GM04504 (cell line): ENCODE measurements at places on chromosomes 3 and 15.
A peak's percentile ranks its signal among the peaks of the same experiment; 100 is the strongest.

DNA sequence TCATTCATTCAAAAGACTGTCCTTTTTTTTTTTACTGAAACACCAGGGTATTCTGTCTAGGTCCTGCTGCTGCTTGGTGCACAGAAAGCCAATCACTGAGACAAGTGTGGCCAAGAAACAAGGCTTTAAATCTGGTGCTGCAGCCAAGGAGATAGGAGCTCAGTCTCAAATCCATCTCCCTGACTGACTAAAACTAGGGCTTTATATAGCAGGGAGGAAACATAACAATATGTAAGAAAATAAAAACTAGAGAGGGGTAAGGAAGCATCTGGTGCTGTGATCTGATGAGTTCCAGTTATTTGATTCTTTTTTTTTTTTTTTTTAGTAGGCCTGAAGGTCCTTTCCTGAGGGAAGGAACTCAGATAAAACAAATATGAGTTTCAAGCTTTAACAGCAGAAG, 139.8 kb downstream of the ATG7 start:
- no peak for DNase-seq

DNA sequence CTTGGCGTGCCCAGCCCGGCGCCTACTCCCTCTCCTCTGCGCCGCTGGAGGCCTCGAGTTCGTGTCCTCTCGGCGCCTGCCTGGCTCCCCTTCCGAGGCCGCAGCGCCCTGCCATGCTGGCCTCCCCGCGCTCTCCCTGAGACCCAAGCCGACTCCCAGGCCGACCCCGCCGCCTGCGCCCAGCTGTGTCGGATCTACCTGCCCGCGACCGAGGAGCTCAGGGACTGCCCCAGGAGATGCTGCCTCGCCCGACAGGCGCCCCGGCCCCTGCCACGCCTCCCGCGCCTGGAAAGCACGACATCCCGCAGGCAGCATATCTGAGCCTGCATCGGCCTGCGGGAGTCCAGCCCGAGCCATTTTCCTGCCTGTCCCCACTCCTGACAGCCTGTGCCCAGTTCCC, 16.1 kb downstream of the PAQR9 start:
- DNase-seq = no peak

DNA sequence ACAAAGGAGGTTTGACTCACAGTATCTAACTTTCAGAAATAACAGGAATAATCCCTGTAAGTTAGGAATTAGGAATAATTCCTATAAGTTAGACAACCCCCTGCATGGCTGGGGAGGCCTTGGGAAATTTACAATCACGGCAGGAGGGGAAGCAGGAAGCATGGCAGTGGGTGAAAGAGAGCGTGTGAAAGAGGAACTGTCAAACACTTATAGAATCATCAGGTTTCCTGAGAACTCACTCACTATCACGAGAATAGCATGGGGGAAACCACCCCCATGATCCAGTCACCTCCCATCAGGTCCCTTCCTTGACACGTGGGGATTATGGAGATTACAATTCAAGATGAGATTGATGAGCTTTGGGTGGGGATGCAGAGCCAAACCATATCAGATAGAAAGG, 385.5 kb downstream of the IL20RB start:
- no peak for DNase-seq

GRCh38 chr3:100984308-100984707, 8.9 kb downstream of the ABI3BP start:
- DNase-seq = no peak

DNA sequence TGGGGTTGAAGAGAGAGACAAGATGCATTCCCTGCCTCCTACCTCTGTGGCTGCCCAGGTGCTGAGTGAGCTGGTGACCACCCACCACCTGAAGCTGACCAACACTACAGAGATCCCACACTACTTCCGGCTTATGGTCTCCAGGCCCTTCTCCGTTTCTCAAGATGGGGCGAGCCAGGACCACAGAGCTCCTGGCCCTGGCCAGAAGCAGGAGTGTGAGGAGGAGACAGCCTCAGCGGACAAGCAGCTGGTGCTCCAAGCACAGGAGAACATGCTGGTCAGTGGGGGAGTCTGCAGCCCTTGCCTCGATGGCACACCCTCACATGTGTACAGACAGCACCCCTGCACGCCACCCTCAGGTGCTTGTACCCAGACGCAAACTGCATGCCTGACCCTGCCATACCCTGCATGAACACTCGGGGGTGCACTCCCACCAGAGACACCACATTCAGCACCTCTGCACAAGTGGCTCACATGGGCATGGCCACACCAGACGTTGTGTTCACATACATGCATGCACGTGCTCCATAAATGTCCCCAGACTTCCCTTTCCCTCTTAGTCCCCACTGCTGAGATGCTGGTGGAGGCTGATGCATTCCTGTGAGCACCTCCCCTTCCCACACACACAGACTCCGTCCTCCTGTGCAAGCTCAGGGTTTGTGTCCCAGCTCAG, 19.0 kb downstream of the ACAA1 start:
- DNase-seq = no peak

GRCh38 chr3:63202529-63202928, 75.6 kb upstream of the SYNPR start:
- DNase-seq = no peak

- no peak for DNase-seq
These were observed 14.7 kb downstream of the SEMA3F start for GRCh38 chr3:50169858-50170257.

- no peak for DNase-seq
These were observed 99.0 kb downstream of the ZPLD1 start for GRCh38 chr3:102533784-102534183.

- DNase-seq = no peak
These were observed 85.1 kb upstream of the SAMMSON start for GRCh38 chr3:69914395-69914794.

DNA sequence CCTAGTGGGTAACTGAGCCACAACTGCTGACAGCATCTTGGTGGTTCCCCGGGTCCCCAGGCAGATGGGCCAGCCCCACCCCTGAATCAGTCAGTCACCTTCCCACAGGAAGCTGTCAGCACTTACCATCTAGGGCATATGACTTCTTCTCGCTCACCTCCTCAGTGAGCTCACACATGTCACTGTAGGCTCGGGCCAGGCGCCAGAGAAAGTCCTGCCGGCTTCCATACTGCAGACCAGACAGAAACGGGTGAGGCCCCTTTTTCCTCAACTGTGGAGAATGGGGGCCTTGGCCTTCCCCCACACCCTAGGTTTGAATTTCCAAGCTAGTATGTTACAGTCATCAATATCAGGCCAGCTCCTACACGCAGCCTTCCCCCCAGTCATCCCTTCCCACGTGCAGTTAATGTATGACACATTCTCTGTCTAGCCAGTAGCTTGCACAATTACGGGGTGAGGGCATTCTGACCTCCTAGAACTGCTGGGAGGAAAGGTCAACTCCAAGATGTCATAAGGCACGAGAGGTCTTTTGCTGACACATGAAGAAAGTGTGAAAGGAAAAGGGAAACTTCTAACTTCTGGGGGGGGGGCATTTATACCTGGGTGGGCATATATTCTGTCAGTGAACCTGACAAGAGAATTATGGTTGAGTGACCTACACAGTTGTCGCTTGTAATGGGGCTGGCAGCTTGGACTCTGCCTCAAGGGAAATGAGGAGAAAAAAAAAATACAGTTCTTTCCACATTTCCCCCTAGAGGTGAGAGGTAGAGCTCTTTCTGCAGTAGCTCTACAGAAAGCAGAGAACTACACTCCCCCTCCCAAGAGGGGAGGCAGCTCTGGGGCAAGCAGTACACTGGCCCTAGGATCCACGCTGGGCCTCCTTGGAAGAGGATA, 10.9 kb downstream of the RMDN3 start:
- DNase-seq = peak; percentile 60

DNA sequence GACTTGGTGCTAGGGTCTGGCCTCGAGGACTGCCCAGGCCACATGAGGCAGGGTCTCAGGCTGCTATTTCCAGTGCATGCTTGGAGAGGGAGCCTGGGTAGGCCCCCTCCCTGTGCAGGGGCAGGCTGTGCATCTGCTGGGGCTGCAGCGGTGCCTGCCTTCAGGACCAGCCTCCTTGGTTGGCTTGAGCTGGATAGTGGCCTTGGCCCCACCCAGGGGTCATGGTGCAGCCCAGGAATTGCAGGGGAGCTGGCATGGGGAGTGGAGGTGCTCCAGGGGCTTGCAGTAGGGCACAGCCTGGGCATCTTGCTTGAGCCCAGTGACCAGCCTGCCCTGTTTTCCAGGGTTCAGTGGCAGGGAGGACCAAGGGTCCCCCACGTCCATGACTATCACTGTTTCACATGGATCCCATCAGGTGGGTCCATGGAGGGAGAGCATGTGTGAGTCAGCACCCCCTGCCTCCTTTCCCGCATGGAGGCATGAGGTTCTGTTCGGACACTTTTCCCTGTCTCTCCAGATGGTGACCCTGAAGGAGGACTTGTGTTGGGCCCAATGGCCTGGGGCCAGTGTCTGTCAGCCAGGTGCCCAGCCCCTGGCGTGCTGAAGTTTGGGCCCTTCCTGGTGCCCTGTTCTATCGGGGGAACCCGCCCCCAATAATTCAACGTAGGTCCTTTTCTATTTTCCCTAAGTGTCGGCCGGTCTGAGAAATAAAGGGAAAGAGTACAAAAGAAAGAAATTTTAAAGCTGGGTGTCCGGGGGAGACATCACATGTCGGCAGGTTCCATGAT, 218.6 kb downstream of the SNRPN start:
- DNase-seq = no peak

DNA sequence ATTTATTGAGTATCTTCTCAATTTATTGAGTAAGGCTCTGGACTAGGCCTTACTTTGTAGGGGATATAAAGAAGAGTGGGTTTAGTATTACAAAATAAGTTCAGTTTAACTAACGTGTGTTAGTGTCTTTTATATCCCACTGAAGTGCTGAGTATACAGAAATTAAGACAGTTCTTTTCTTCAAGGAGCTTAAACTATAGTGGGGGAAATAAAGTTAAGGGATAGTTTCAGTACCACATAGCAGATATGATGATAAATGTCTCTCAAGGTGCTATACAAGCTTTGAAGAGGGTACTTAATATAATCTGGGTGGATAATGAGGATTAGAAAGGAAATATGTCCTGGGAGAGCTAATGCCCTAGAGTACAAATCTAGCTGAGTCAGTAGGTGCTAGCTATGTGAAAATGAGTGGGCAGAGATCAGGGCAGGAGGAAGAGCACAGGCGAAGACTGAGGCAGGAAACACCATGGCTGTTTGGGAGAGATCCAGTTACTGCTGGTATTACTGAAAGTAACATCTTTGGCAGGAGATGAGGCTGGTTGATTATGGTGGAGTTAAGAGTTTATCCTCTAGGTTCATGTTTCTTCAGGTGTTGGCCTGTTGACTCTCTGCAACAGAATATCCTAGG, 46.0 kb downstream of the TEX9 start:
- no peak for DNase-seq

DNA sequence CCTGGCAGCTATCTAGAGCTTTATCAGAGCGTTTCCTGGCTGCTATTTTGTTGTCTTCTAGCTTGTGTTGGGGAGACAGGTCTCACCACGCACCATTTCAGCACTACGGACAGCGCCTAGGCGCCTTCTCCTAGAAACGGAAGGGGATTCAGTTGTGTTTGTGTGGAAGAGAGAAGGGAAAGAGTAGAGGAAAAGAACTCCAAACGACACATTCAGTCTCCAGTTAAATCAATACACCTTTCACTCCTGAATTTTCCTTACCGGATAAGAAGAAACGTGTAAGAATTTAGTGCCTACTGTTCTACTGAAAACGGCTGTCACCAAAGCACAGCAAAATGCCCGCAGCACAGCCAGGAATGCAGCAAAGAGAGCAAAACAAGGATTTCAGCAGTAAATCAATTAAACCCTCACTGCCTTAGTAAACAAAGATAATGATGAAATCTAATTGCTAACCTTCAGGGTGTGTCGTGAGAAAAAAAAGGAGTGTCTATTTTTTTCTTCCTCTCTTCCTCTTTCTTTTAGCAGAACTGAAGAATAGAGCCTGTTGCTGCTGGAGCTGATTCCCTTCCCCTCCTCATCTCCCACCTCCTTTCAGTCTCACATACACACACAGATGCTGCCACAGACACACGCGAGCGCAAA, 412 bp upstream of the CTXN2 start:
- DNase-seq = peak; percentile 41

GRCh38 chr15:78872972-78873792, 492 bp downstream of the MORF4L1 start:
- peak; percentile 79 for DNase-seq

DNA sequence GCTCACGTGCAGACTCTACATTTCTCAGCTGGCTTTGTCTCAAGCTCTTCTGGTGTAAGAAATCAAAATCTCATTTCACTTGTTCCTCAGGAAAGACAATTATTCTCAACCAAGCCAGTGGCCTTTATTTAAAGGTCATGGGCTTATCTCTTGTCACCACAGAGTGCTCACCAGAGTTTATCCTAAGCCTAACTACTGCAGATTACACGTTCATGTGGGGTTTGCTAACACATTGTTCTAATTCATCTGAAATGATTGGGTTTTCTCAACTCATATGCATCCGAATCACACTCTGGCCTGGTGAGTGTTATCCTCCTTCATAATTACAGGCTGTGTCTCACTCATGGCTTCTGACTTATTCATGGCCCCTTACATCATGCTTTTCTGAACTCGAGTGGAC, 83.3 kb upstream of the TSC22D2 start:
- no peak for DNase-seq

DNA sequence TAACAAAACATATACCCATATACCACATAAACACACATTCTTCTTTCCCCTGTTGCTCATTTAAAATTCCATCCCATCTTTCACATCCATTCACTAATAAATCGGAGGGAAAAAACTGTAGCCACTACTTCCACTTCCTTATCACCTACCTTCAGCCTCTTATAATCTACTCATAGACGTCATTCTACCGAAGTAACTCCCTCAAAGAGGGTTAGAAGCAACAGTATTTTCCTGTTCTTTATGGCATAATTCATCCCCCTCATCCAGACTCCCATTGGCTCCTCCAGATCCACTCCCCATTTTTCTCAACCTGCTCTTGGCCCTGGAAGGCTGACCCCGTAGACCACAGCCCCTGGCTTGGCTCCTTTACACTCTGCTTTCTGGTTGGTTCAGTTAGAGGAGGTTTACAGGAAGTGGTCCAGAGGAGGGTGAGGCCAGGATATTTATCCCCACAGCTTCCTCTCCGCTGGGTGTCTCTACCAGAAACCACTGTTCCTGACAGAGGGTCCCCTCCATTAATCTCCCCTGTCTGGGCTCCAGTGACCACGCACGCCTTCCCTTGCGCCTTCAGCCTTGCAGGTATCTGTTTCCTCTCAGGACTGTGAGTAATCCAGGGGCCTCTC, 46.3 kb downstream of the FMN1 start:
- DNase-seq = no peak

GRCh38 chr3:197734667-197735318, 1.9 kb downstream of the RUBCN start:
- no peak for DNase-seq

DNA sequence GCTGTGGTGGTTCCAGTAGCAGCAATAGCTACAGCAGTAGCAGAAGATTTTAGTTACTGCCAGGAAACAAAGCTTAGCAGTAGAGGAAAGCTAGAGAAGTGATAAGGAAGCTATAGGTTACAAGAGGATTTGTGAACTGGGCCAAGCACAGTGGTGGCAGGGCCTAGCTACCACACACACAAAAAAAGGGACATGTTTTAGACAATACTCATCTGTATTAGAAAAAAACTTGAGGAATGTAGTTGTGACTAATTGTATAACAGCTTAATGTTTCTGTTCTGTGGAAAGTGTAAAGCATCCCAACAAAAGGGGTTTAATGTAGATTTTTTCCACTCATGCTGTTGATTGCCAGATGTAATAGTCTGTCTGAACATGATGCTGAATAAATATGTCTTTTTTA, 29.9 kb upstream of the PFN2 start:
- no peak for DNase-seq

- peak; percentile 69 for DNase-seq
These were observed 48.2 kb upstream of the PHLDB2 start for GRCh38 chr3:111810909-111811308.

- peak; percentile 97 for DNase-seq
These were observed 65.4 kb downstream of the AQP9 start for GRCh38 chr15:58203537-58203936.
